ENCODE measurements at places on chromosomes 16 and 17.

DNA sequence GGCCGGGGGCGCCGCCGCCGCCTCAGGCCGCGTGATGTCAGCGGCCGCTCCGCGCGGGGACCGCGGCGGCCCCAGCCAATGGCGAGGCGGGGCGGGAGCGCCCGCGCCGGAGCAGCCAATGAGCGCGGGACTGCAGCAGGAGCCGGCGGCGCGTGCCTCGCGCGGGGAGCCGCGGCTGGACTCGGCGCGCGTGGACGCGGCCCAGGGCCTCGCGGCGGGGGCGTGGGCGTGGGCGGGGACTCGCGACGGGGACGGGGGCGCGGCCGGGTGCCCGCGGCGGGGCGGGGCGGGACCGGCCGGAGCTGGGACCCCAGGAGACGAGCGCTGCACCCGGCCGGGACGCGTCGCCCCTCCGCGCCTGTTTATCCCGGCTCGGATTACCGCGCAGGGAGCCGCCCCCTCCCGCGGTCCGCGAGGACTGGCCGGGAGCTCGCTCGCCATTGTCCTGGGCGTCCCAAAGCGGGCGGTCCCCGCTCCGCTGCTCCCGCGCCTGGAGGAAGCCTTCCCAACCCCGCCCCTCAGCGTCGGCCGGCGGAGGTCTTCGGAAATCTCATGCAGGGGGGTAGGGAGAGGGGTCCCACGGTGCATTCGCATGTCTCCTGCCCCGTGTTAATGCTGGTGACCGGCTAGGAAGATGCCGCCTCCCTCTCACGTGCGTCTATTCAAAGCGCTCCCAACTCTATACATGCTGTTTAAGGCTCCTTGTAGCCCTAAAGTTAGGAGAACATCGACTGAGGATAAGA is at the start of gene RNF157:
Gene RNF157, minus strand, starts transcription at position 33 of the 743 bp plus-strand sequence. CDS start 253 bp downstream, outside the sequence.
- no peak for DNase-seq

GRCh38 chr17:78239489-78239931 is 8.1 kb downstream of the TMEM235 start:
- DNase-seq, result no peak

GRCh38 chr16:12850186-12850585 is 46.5 kb upstream of the CPPED1 start:
- no peak for DNase-seq

DNA sequence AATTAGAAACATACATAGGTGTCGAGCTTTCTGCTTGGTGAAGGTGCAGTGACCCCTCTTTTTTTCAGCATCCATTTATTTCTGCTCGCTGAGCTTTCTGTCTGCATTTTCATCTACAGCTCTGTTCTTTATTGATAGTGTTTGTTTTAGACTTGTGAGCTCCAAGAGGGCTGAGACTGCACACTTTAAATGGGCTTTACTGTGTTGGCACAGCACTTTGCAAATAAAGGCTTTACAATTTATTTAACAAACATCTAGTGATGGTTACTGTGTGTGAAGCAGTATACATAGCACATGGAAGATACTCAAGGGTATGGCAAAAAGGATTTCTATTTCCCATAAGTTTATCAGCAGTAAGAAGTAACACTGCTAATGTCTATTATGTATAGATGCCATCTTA is 563.7 kb upstream of the HSBP1 start:
- no peak for DNase-seq

GRCh38 chr16:57760357-57761160 is 25.0 kb downstream of the KATNB1 start:
- DNase-seq, result no peak

Measured in cerebellar nuclear complex (tissue), 1 donor.